ENCODE measurements at places on chromosomes 16 and 17.

GRCh38 chr17:72665852-72666851, 426.3 kb downstream of the SLC39A11 start:
- DNase-seq = peak; percentile 36

GRCh38 chr17:42706732-42707131, 24.4 kb downstream of the CNTNAP1 start:
- DNase-seq = no peak

DNA sequence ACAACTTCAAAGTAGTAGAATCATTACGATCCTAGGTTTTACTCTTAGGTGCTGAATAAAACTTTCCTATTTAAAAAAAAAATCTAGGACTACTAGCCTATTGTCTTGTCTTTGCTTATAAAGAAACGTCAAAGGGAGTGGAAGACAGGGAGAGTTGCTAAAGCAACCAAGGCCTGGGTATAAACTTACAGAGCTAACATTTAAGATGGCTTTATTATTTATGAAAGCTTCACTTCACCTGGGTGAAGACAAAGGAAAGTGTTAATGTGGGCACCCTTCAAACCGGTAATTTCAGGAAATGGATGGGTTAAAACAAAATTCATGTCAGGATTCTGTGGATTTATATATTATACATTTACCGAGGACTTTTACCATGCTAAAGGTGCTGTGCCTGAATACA, 2.5 kb downstream of the DUSP14 start:
- DNase-seq = no peak

DNA sequence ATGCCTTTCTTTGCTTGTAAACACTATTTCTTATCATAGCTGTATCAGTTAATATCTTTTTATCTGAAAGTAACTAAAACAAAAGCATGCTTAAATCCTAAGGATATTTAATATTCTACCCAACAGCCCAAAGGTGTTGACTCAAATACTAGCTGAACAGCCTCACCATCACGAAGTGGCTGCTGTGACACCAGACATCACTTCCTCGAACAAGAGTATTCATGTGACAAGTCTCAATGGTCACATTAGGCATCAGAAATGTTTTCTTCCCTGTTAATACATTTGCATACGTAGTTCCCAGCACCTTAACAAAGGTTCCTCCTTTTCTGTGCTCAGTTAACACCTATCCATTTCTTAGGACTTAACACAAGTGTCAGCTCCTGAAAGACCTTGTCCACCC, 193.8 kb upstream of the DYNLRB2 start:
- DNase-seq = no peak

- DNase-seq = no peak
Measured at GRCh38 chr16:67679935-67680897, 13.6 kb downstream of the C16orf86 start.

DNA sequence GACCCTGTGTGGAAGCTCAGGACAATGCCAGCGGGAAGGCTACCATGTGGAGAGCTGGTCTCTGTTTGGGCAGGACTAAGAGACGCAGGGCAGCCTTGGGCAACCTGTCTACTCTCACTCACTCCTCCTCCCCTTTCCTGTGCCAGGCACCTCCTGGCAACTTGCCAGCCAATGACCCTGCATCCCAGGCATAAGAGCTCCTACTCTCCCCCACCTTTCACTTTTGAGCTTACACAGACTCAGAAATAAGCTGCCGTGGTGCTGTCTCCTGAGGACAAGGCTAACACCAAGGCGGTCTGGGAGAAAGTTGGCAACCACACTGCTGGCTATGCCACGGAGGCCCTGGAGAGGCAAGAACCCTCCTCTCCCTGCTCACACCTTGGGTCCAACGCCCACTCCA, 2.6 kb downstream of the HBM start:
- peak; percentile 5 for DNase-seq

- DNase-seq = no peak
Measured at GRCh38 chr17:27423651-27424050, 32.6 kb upstream of the KSR1 start.

DNA sequence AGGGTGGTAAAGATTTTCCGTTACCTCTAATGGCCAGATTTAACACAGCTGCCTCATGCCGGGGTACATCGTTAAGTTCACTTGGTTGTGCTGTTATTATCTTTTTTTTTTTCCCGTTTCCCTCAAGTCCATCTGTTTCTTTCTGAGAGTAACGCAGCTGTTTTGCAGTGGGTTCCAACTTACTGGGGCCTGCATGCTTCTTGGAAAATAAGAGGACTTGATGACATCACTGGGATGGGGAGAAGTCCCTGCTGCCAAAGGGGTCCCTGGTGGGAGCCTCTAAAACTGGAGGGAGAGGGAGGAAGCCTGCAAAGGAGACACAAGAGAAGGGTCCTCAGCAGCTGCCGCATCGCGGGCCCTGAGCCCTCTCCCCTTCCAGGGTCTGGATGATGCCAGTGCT, 77.8 kb upstream of the NOL11 start:
- DNase-seq = no peak

DNA sequence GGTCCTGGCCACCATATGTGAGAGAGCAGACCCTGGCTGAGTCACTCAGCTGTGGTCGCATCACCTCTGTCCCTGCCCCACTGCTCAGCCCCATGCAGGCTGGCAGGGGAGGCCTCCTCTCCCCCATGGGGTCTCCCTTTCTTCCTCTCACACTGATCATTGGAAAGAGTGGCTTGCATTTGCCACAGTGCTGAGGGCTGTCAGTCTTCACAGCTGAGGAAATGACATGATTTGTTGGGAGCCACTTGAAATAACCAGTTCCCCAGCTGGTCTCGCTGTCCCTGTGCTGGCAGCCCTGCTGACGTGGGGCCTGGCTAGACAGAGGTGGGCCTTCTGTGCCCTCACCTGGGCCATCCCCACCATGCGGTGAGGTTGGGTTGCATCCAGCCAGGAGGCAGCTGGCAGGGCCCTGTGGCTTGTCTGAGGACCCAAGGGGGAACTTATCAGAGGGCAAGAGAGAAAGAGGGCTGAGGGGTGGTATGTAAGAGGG, 30.1 kb upstream of the MED9 start:
- DNase-seq = no peak

DNA sequence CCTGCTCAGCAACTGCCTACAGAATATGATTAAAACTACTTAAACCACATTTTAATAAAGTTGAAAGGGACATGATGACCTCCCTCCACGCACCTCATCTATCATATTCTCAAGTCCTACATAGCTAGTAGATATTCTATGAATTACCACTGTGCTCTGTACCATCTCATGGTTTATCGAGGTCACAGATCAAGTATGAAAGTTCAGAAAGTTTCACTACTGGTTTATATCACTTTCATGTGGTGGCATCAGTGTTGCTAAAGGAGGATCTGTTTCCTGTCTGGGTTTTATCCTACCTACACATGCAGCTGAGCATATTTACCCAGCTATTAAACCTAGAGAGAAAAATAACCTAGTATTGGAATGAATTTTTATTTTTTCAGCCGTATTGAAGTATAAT, 214.9 kb upstream of the MON1B start:
- DNase-seq = no peak

All from GM03348 (cell line).